M059J (cell line): ENCODE measurements at places on chromosomes 5 and 9.

- no peak for DNase-seq
These were observed 142.8 kb upstream of the IRX2 start for GRCh38 chr5:2894316-2894715.

DNA sequence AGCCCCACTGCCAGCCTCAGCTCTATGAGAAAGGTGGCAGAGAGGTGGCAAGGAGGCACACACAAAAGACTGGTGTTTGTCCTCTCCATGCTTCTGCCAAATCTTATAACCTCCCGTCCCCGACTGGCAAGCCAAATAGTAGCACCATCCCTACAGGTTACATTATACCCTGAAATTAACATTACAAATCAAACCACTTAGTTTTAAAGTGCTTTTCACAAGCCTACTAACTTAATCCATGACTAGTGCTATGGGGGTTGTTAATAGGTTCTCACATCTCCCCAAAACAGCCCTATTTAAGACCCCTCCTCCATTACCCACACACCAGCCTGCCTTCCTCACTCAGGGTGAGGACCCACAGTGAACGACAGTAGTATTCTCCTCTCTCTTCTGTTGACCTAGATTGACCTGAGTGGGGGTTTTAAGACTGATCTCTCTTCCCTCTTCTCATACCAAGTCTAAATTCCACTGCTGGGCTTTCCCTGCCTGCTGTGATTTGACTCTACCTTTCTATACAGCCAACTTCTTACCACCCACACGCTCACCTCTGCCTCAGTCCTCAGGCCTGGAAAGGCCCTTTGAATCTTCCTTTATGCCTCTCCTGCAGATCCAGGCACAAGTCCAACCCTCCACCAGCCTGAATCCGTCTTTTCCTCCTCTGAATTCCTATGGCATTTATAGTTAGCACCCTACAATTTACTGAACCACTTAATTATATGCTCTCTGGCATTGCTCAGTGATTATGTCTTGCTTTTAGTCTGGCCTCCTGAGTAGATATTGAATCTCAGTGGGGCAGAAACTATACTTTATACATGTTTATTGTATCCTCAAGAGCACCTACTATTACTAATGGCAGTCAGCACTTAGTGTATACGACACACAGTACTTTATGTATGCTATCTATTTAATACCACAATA is 116.1 kb downstream of the TMEM174 start:
- no peak for DNase-seq

- DNase-seq = peak; percentile 40
These were observed 3.0 kb upstream of the C1QTNF3 start for GRCh38 chr5:34045996-34046395.

GRCh38 chr5:60583616-60584015 is 116.3 kb downstream of the DEPDC1B start:
- DNase-seq = peak; percentile 18

- no peak for DNase-seq
These were observed at the start of gene PCDHB4 for GRCh38 chr5:141121563-141121962. TSS of gene PCDHB4 (plus strand) at chr5:141121818. CDS start at chr5:141121999, 181 bp downstream.
